ENCODE measurements at places on chromosomes 2 and 18.
A peak's percentile ranks its signal among the peaks of the same experiment; 100 is the strongest.

DNA sequence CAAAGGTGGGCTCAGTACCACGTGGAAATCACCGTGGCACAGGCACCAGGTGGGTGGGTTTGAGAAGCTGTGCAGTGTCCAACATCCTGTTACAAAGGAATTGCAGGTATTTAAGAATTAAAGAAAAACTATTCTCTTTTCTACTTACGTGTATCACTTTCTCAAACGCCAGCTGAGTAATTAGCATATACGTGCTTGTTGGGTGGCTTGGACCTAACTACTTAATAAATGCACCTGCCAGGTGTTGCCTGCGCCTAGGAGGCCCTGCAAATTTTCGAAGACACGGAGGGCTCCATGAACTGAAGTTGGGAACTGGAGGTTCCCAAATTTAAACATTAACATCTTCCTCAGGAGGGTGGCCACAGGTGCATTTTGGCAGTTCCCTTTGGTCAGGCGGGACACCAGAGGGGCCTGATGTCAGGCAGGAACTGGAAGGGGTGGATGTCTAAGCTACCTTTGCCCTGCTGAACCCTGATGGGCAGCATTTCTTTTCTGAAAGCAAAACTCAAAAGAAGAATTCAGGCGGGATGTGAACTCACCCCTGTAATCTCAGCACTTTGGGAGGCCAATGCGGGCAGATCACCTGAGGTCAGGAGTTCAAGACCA is 84.8 kb downstream of the HS6ST1 start:
- DNase-seq, result no peak

DNA sequence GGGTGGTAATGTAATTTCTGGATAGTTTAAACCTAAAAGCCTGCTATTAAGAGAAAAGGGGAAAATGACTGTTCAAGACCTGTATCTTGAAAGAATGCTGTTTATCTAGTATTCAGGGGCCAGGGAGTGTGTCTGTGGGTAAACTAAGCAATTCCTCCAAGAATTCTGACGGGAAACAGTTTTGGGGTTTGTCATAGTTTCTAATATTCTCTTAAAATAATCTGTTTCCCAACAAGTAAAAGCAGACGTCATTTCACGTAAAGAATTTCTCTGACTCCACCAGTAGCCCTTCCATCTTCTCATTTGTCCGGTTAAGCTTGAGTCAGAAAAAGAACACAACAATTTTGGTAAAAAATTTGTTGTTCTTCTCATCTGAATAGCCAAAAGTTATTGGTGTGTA is 232.1 kb upstream of the EPAS1 start:
- DNase-seq, result no peak

DNA sequence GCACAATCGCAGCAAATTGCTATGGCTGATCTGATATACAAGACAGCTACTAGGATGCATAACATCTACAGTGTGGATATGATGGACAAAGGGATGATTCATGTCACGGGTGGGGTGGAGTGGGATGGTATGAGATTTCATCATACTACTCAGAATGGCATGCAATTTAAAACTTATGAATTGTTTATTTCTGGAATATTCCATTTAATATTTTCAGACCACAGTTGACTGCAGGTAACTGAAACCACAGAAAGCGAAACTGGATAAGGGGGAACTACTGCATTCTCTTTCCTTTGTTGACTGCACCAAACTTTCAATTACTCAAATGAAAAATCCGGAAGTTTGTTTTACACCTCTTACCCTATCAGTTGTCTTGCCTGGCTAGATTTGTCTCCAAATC is 94.4 kb upstream of the NEUROD1 start:
- DNase-seq, result no peak

- DNase-seq, result no peak
Measured at GRCh38 chr2:78034706-78035105, 512.5 kb upstream of the LRRTM4 start.

- no peak for DNase-seq
Measured at GRCh38 chr2:185137700-185138099, 539.4 kb downstream of the ZNF804A start.

- DNase-seq, result no peak
Measured at GRCh38 chr2:111994042-111994441, 61.0 kb upstream of the TMEM87B start.

DNA sequence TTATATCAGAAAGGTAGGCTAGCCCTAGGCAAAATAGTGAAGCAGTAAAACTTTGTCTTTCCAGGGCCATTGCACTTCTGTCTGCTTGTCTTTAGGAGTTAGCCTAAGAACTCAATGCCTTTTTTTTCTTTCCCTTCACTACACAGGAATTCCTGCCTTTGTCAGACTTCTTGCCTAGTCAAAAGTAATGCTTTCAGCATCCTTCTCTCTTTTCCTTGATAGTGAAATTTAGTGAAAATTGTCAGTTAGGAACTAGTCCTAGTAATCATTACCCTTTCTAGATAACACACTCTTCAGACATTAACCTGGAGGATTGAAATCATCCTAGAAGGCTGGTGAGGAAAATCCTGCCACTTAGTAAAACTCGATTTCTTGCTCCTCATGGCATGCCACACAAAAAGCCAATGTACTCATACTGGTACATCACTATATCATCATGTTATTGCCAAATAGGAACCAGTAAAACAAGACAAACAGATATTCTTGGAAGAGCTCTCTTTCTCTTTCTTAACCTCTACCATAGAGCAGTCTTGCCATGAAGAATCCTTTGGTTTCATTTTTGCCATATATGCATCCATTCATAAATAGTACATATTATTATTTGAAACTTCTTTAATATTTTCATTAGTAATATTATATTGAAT is 320.5 kb downstream of the CTNNA2 start:
- DNase-seq, result no peak

DNA sequence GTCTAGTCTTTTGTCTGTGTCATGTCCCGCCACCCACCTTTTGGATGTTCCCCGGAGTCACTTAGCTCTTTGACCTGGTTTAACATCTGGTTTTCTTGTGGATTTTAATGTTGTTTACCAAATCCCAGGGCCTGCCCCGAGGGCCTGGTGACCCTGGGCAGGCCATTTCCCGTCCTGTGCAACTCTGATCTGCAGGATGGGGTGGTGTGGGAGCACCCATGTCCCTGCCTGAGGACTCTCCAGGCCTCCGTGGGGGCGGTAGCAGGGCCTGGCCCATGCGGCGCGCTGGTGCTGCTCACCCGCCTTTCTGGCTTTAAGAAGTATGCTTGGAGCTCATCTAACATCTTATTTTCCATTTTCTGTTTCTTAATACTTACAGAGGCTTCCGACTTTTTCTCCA is 10.7 kb downstream of the RAMP1 start:
- DNase-seq, result no peak

- no peak for DNase-seq
Measured at GRCh38 chr18:59660786-59661743, 36.2 kb downstream of the CCBE1 start.

GRCh38 chr2:40394597-40394996 is 57.3 kb downstream of the SLC8A1 start:
- no peak for DNase-seq

DNA sequence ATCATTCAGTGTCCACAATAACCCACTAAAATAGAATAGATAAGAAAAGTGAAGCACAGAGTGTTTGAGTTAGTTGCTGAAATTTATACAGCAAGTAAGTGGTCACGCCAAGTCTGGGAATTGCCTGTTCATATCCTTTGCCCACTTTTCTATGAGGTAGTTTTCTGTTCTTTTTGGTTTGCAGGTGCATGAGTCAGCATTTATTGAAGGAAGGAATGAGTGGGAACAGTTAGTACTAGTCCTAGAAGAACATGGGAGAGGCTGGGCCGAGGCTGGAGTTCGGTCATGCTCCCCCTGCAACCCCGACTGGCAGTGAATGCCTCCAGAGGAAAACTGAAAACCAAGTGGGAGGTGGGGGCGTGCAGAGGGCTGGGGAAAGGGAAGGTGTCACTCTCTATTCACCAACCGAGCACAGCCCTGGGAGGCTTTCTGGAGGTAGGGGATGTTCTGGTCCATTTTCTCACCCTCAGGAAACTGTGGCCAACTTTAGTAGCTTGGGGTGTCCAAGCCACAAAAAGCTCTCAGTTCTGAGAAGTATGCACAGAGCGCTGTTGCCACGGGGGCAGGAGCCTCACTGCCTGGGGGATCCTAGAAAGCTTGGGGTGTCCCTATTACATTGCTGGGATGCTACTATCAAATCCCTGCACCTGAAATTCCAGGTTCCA is 41.4 kb downstream of the FOSL2 start:
- DNase-seq, result no peak

DNA sequence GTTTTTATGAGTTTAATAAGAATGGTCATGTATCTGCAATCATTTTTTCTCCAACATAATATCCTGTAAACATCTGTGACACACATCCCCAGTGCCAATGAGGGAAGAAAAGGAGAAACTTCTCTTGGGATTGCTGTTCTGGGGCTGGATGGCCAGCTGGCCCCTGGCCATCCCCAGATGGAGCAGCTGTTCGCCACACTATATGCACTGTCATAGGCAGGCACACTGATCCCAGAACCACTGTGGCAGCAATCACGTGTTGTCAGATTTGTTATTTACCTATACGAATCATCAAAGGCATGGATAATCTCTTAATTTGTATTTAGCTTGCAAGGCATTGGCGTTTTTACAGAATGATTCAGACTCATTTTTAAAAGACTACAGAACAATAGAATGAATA is 167.6 kb upstream of the ACAA2 start:
- DNase-seq, result no peak

DNA sequence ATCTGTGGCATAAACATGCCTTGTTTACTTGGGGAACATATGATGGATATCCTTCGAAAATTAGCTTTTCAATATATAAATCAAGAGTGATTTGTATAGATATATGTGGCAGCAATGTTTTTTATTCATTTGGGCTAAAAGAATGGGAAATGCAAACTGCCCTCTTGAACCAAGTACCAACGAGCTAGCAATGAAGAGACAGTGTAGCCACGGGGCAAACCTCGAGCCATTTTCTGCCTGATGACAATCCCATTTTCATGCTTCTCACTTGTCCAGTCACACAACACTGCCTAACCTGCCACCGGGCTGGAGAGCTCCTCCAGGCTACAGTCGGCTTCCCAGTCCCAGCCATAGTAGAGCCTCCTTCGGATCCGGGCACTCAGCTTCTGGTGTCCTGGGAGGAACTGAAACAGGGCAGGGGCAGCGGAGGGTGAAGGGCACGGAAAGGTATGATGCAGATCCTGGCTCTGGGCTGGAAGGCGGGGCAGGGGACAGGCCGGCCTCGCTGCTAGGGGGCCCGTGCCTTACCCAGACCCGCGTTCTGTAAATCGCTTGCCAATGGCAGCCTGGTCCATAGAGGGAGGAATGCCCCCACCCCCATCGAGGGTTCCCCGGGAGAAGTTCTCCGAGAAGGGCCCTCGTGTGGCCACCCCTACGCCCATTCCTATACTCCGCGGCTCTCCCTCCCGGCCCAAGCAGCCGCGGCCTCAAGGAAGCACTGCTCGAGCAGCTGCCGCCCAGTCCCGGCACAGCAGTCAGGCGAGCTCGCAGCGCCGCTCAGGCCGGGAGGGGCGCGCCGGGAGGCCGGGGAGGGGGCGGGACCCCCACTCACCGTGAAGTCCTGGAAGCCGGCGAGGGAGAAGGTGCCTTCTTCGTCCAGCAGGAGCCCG is 552 bp downstream of the CNPPD1 start:
- peak; percentile 59 for DNase-seq

DNA sequence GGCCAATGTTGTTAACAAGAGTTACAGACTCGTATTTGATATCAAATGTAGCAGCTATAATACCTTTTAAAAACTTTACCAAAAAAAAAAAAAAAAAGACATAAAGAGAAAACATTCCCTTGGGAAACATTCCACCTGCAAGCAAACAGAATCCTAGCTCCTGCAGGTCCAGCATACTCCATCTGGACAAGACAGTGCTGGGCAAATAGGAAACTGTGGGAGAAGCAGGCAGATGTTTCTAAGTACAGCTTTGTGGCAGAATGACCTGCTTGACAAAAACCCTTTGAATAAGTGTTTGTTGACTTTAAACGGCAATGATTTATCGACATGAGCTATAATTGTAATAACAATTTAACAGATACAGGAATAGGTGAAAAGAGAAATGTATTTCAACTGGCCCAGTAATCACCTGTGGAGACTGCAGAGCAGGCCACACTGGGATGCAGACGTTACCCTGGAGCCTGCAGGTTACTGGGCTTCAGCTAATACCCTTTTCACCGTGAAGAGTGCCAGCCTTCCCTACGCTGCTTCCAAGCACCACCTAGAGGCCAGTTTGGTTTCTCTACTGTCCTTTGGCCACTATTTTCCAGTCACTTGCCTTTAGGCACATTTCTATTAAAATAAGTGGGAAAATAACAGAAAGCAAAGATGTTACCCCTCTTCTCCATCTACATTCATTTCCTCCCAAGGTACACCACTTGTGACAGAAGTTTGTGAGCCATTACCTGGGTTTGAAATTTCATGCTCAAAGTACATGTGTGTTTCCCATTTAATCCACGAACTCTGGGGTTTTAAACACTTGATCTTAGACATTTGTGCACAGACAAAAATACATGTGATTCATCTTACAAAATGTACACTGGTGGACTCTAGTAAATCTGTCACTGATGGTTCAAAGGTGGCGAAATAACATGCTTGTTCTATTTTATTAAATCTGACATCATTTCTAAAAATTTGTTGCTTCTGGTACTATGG is 96.9 kb upstream of the ZNF397 start:
- DNase-seq, result no peak

DNA sequence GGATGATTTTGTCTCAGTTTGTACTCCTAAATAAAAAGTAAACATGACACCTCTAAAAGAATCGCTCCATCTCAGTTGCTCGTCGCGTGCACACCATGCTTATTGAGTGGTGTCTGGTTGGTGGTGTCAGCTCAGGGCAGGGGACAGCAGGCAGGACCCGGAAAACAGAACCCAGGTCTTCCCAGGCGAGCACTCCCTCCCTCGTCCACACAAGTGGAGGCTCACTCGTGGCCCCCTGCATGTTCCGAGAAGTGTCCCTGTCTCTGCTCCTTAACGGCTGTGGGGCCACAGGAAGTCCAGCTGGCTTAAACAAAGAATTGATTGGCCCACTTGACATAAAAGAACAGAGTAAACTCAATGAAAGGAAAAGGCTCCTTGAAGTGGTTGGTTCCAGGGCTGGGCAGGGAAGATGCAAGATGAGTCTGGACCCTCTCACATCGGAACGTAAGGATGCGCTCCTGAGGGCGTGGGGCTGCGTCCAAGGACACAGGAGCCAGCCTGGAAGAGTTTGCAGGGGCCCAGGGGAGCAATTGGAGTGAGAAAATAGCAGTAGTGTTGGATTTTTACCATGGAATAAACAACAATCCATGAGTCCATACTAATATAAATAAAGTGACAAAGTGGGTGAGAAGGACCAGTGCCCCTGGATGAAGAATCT is 13.1 kb upstream of the CNDP1 start:
- DNase-seq, result no peak

DNA sequence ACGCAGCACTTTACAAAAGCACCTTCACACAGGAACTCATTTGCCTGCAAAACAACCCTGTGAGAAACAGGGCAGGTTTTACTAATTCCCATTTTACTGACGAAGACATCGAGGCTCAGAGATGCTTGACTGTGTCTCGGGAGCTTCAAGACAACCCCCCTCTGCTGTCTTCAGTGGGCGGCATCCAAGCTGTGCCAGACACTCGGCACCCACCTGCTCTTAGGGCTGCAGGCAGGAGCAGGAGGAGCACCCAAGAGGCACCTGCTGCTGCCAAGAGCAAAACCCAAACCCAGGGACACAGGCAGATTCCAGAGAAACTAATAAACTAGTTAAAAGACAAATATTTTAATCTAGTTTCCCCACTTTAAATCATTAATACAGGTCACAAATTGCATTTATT is 67.9 kb downstream of the PPP4R1 start:
- no peak for DNase-seq
